Activated naive CD8-positive, alpha-beta T cell treated with anti-CD3 and anti-CD28 coated beads, Interleukin-2, amount 10 ng/mL, durations not matched to agents 7 days and 5 days (primary cell): ENCODE measurements at places on chromosomes 6 and 20. TPM values are rescaled to one million over a fixed set of nuclear protein-coding genes. Genes with fewer than 3 reads are reported as not detected.

GRCh38 chr6:4413073-4413472 lies 277.7 kb upstream of the ECI2 start:
- no peak overlapping the region for H3K27ac ChIP-seq
- peaks cover 8% of the 10 kb centered on the region for H3K27me3 ChIP-seq
- no peak overlapping the region for H3K4me3 ChIP-seq

DNA sequence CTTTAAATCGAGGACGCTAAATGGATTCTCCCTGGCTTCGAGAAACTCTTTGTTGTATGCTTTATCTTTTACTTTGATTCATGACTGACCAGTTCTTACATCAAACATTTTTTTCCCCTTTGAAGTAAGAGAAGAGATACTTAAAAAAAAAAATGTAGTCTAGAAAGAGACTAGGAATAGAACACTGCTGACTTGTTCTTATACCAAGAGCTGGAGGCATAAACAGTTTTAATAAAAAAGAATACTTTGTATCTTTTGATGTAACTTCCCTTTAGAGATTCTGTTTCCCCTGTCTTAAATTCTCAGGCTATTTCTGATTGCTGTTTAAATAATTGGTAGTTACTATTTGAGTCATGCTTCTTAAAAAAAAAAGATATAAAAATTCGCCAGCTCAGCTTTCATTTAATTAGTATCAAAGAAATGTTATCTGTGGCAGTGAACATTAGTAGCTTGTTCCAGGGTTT lies 4.8 kb downstream of the ASXL1 start:
- peaks cover 19% of the 10 kb centered on the region for H3K36me3 ChIP-seq
- no peaks in the 10 kb centered on the region for H3K27me3 ChIP-seq
- peaks cover 66% of the 10 kb centered on the region for H3K4me1 ChIP-seq

- DNase-seq, result no peak
- no peaks in the 10 kb centered on the region for H3K36me3 ChIP-seq
- H3K27me3 ChIP-seq, result peaks cover 34% of the 10 kb centered on the region
- H3K4me3 ChIP-seq, result no peak overlapping the region
- no peak overlapping the region for H3K27ac ChIP-seq
- H3K4me1 ChIP-seq, result peaks cover 3% of the 10 kb centered on the region
Measured at GRCh38 chr20:3446779-3447178, 24.0 kb upstream of the ATRN start.

GRCh38 chr6:108432792-108433191 lies 127.9 kb upstream of the FOXO3 start:
- peaks cover 10% of the 10 kb centered on the region for H3K4me1 ChIP-seq
- H3K27ac ChIP-seq, result no peak overlapping the region
- H3K36me3 ChIP-seq, result peaks cover 4% of the 10 kb centered on the region

GRCh38 chr20:10832141-10832540 lies 158.3 kb upstream of the JAG1 start:
- H3K4me1 ChIP-seq, result no peaks in the 10 kb centered on the region
- H3K27ac ChIP-seq, result no peak overlapping the region
- H3K4me3 ChIP-seq, result no peak overlapping the region
- DNase-seq, result no peak

DNA sequence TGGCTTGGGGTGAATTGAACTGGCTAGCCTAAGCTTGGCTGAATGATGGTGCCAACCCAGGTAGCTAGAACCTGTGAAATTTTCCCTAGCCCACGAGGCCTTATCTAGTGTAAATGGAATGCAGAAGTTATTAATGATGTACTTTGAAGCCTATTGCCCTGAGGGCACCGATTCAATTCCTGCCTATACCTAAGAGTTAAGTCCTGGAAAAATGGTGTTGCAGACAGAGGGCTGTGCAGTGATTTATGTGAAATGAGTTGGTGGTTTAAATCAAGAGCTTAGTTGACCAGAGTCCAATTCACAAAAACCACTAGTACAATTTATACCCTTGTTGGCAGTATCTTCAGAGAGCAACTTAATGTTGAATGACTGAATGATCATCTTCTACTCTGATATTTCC lies 373.8 kb upstream of the JAG1 start:
- no peaks in the 10 kb centered on the region for H3K4me1 ChIP-seq
- H3K27ac ChIP-seq, result no peak overlapping the region
- no peak overlapping the region for H3K4me3 ChIP-seq
- DNase-seq, result no peak

GRCh38 chr20:25065072-25065624 lies 7.2 kb upstream of the ACSS1 start:
- H3K27ac ChIP-seq, result no peak overlapping the region
- peaks cover 4% of the 10 kb centered on the region for H3K4me1 ChIP-seq
- no peak overlapping the region for H3K4me3 ChIP-seq
- no peak for DNase-seq
- no peaks in the 10 kb centered on the region for H3K36me3 ChIP-seq
- peaks cover 41% of the 10 kb centered on the region for H3K27me3 ChIP-seq

EDEM2 gene
- total RNA-seq, result 23.4 TPM
